D341Med (cell line): ENCODE measurements at places on chromosomes 1 and 21.

- DNase-seq: no peak
Observed at GRCh38 chr1:51284487-51284954, 45.8 kb downstream of the TTC39A start.

DNA sequence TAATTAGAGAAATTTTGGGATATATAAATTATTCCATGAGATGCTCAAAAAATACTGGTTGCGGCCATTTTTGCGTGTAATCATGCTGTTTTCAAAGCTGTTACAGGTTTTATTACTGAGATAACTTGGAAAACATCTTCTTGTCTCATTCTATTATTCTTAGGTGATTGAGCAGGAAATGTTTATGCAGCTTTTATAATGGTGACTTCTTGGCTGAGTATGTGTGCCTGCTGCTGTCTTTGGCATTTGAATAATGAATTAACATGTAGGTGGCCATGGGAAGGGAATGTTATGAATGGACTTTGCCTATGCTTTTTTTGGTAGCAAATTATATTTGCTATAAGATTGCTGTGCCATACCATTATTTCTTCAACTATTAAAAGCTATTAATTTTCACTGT lies 52.5 kb downstream of the RASAL2 start:
- no peak for DNase-seq

- DNase-seq: no peak
Observed at GRCh38 chr21:10272216-10272615, 249.2 kb upstream of the TPTE start.

DNA sequence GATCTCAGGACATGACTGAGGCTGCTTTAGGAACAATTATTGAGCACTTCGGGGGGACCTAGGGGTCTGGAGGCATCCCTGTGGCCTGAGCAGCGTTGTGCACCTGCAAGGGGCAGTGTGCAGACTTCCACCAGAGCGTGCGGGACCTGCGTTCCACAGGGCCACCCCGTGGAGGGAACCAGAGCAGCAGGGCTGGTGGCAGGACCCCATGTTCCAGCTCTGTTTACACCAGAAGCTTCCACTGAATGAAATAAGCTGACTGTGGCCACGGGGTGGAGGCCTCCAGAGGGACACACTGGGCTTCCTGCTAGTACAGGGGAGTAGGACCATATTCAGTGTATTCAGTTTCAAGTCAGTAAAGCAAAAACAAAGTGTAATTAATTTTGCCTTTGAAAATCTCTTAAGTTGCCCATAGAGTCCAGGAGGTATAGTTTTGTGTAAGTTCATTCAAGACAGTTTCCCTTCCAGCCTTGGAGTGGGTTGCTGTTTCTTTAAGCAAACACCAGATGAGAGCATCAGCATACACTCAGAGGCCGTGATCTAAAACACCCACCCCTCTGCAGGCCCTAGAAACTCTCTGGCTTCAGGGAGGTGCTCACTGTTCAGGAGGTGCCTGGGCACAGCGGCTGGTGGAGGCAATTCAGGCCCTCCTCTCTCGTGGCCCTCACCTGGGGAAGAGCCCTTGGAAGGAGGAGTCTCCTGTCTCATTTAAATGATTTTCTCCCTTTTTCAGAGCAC lies 16.6 kb downstream of the SLC1A7 start:
- no peak for DNase-seq

GRCh38 chr1:150560011-150560438 lies 10.8 kb downstream of the ADAMTSL4 start:
- DNase-seq: peak; percentile 90

- DNase-seq: no peak
Observed at GRCh38 chr1:111199881-111200801, at the start of gene DENND2D. Gene DENND2D, minus strand, starts transcription at chr1:111200646. Its CDS starts 187 bp downstream, at chr1:111200459.

DNA sequence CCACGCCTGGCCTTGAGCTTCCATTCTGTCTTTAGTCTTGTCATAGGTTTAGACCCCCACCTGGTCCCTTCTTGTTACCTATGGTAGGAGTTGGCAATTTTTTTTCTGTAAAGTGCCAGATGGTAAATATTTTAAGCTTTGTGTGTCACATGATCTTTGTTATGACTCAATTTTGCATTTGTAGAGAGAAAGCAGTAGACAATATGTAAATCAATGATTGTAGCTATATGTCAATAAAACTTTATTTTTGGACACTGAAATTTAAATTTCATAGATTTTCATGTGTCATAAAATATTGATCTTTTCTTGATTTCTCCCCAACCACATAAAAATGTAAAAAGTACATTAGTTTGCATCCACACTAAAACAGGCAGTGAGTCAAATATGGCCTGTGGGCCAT lies 8.0 kb downstream of the MKNK1 start:
- no peak for DNase-seq

GRCh38 chr1:46554236-46554596 lies 2.8 kb upstream of the KNCN start:
- DNase-seq: no peak

- no peak for DNase-seq
Observed at GRCh38 chr1:212633161-212633560, 24.6 kb downstream of the ATF3 start.

DNA sequence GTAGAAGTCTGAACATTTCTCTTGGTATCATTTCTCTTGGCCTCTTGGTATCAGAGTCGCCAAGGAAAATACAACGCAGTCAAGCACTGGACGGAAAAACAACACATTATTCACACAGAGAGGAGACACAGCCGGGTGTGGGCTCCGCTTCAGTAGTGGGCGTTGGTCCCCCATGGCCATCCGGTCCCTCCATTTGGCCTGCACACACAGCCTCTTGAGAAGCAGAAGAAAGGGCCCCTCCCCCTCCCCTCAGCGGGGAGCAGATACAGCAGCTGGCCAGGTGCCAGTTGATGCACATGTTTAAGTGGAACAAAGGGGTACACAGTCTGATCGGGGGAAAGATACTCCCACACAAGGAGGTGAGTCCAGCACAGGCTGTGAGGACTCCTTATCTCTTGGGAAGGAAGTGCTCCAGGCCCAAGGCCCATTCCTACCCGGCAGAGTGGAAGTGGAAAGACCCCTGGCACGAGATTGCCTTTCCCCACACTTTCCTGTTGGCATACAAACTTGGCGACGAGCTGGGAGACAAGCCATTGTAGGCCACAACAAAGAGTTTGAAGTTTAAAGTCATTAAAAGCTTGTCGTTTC lies 311.3 kb downstream of the FAM72C start:
- no peak for DNase-seq

GRCh38 chr1:108011295-108011694 lies 46.3 kb upstream of the VAV3 start:
- no peak for DNase-seq
